CD4-positive, alpha-beta memory T cell (primary cell): ENCODE measurements at places on chromosomes 6 and 20. TPM values are rescaled to one million over a fixed set of nuclear protein-coding genes. Genes with fewer than 3 reads are reported as not detected.

Gene BEND6
- not detected for total RNA-seq

Gene ZBTB46
- total RNA-seq: 0.87 TPM

Gene SLC17A2
- not detected for total RNA-seq

Gene FNDC1
- total RNA-seq: not detected

Gene RBPJL
- total RNA-seq: not detected

Gene DEFB124
- not detected for total RNA-seq

- no peak for DNase-seq
Observed at GRCh38 chr6:52317841-52318581, 33.5 kb upstream of the MCM3 start.

- DNase-seq: no peak
Observed at GRCh38 chr20:51696304-51697071, 71.7 kb downstream of the ATP9A start.

GRCh38 chr20:57205606-57206219 is 60.7 kb downstream of the BMP7 start:
- no peak for DNase-seq

- DNase-seq: no peak
Observed at GRCh38 chr6:134980846-134981245, 30.9 kb upstream of the ALDH8A1 start.

DNA sequence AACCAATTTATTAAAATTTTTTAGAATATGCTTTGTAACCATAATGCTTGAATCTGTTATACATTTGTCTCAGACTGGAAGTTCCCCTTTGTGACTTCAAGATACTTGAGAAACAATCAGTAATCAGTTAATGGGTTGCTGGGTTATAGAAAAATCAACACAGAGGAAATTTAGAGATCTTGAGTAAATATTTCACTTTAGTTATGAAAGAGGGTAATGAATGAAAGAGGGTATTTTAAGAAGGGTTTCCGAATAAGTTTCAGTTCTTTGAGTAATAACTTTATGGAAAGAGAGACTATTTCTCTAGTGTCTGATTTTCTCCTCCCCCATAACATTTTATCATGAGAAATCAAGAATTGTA is 21.4 kb downstream of the ZFAND3 start:
- no peak for DNase-seq

DNA sequence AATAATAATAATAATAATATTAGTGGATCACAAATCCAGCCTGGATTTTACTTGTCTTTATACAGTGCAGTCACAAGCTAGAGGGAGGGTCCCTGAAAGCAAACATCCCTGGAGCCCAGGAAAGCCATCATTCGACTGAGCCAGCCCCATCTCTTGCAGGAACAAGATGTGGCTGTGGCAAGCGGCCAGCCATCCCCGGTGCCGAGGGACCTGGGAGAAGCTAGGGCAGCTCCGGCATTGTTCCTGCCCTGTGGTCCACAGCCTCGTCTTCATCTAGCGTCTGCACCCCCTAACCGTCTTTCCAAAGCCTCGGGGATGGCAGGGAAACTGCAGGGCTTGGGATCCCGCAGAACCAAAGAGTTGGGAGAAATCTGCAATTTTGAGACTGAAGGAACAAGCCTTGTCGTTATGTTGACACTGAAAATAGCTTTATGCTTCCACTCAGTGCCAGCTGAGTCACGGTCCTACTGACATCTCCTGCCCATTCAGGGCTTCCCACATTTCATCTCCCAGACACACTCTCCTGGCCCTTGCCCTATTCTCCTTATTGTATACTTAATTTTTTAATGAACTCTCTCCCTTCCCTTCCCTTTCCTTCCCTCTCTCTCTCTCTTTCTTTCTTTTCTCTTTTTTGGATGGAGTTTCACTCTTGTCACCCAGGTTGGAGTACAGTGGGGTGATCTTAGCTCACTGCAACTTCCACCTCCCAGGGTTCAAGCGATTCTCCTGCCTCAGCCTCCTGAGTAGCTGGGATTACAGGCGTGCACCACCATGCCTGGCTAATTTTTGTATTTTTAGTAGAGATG is 62.5 kb upstream of the ZNFX1 start:
- DNase-seq: no peak

DNA sequence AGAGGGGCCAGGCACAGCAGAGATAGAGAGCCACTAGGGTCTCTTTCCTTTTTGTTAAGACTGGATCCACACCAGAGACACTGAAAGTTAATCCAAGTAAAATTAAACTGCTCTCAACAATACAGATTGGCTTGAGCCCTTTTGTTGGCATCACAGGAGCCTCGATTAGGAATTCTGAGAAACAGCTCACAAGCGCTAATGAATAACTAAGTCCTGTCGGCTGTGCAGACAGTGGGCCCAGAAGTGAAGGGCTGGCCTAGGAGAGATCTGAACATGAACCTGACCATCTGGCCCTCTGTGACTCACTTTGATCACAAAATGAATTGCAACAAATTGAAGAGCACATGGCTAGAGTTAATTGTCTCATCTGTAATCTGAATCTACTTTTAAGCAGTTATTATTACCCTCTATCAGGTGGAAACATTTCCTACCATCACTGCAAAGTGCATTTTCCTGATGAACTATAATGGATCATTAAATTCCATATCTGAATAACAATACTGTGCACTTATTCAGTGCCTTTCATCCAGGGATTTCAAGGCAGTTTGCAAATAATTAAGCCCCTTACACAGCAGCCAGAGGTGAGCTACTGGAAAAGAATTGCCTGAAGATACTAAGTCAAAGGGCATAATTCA is 3.2 kb downstream of the BACH2 start:
- no peak for DNase-seq

DNA sequence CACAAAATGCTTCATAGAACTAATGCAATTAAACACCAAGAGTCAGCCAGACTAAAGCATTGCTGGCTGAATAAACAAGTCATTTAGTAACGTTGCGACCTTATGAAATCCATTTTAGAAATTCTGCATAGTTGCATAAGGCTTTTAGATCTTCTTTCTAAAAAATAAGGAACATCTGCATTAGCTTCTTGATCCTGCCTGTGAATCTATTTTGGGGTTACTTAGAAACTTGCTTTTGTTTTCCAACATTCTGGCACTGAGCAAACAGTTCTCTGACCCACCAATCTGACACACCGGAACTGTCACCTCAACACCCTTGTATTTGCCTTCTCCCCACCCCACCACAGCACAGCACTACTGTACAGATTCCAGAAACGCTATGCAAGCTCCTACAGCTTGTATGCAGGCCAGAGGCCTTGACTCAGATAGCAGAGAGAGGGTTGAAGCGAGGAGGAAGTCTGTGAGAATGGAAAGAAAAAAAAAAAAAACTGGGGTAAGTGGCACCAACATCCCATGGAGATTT is 55.0 kb downstream of the KIF13A start:
- no peak for DNase-seq

DNA sequence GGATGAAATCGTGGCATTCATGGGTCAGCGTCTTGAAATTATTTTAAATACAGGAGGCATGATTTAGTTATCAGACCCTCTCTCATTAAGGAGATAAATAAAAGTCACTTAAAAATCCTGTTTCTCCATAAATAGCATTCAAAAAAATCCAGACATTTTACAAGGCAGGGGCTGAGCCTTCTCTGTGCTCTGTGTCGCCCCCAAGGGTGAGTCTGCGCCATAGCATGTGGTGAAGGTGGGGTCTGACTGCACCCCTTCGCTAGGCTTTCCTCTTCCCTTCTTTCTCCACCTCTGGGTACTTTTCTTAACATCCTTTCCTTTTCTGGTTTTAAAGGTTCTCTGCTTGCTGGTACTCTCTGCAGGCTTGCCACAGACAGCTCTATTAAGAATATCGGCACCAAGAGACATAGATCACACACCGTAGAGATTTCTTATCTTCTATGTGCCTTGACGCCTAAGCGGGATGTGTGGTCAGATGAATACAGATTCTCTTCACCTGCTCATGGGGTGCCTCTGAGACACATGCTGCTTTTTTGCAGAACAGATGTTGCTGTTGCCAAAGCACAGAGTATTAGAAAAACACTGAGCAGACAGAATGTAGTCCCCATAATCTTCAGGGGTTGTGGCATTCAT is 20.1 kb upstream of the FAM209A start:
- peak; percentile 4 for DNase-seq
